ENCODE measurements at places on chromosomes 7 and 10. TPM values are rescaled to one million over a fixed set of nuclear protein-coding genes. Genes with fewer than 3 reads are reported as not detected.

OR6V1 gene
- not detected for total RNA-seq

OR9A2 gene
- total RNA-seq: not detected

CLRN3 gene
- total RNA-seq: not detected

MLXIPL gene
- total RNA-seq: not detected

PLEKHS1 gene
- total RNA-seq: not detected

UCMA gene
- total RNA-seq: not detected

ZNF3 gene
- 14.0 TPM for total RNA-seq

APBB1IP gene
- 0.49 TPM for total RNA-seq

NCF1 gene
- 0.63 TPM for total RNA-seq

CARD11 gene
- 17.6 TPM for total RNA-seq

ASZ1 gene
- not detected for total RNA-seq

AQP1 gene
- 10.3 TPM for total RNA-seq

GPNMB gene
- total RNA-seq: 1.1 TPM

DDC gene
- total RNA-seq: not detected

GPR26 gene
- total RNA-seq: not detected

C1QL3 gene
- total RNA-seq: 0.13 TPM

NEURL1 gene
- total RNA-seq: 0.51 TPM

CALY gene
- not detected for total RNA-seq

ZNF117 gene
- total RNA-seq: 1.6 TPM

SNCG gene
- 8.6 TPM for total RNA-seq

XRCC2 gene
- total RNA-seq: 0.38 TPM

SLC39A12 gene
- not detected for total RNA-seq

MAD1L1 gene
- total RNA-seq: 67.3 TPM

FXYD4 gene
- not detected for total RNA-seq

CPN1 gene
- not detected for total RNA-seq

HNRNPA2B1 gene
- total RNA-seq: 75.9 TPM

AGMO gene
- total RNA-seq: not detected

AS3MT gene
- 4.7 TPM for total RNA-seq

CALCR gene
- not detected for total RNA-seq

AKR1B15 gene
- total RNA-seq: not detected

KNDC1 gene
- total RNA-seq: 0.16 TPM

PRRT4 gene
- not detected for total RNA-seq

VIPR2 gene
- total RNA-seq: not detected

PALD1 gene
- total RNA-seq: 3.9 TPM

HOXA11 gene
- total RNA-seq: 24.2 TPM

EEPD1 gene
- 12.5 TPM for total RNA-seq

ANKMY2 gene
- total RNA-seq: 14.3 TPM

PCBD1 gene
- total RNA-seq: 108 TPM

PRPS1L1 gene
- not detected for total RNA-seq

ARMC3 gene
- total RNA-seq: 0.38 TPM

NME8 gene
- total RNA-seq: not detected

GPR146 gene
- total RNA-seq: under 0.01 TPM

HACD1 gene
- total RNA-seq: 26.9 TPM

ABI1 gene
- 29.0 TPM for total RNA-seq

FAM241B gene
- total RNA-seq: 6.1 TPM

ENTPD1 gene
- total RNA-seq: 0.16 TPM

MALRD1 gene
- 0.13 TPM for total RNA-seq

CPED1 gene
- 2.0 TPM for total RNA-seq
